ACHN (cell line): ENCODE measurements at places on chromosomes 12 and 14.

- no peak for DNase-seq
These were observed 309.1 kb downstream of the LRFN5 start for GRCh38 chr14:41915732-41916131.

GRCh38 chr14:76782885-76783566, 21.8 kb downstream of the VASH1 start:
- no peak for DNase-seq

DNA sequence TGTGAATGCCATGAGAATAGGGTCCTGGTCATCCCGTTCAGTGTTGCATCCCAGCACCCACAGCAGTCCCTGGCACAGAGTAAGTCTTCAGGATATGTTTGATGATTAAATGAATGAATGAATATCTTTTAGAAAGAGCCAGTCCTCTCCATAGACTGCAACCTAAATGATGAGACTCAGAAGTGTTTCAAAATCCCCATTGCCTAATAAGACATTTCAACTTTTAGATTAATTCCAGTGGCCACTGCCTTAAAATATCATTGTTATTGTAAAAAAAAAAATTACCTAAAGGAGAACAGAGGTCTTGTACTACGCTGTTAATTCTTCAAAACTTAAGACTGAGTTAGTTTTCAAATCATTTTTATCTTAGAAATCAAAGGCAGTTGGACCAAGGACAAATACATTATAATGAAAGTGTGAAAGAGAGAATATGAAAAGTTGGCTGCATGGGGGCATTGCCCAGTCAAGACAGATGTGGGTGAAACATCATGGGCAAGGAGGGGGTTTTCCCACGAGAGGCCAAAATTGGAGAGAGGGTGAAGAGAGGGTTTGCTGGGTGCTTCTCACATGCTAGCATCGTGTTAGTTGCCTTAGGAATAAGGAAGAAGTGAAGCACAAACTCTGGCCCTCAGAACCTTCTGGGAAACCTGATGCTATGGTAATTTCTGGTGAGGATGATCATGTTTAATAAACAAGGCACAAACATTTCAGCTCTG, 26.3 kb upstream of the CPM start:
- no peak for DNase-seq

- DNase-seq: no peak
These were observed 7.3 kb upstream of the EDDM3B start for GRCh38 chr14:20760950-20761349.

- DNase-seq: no peak
These were observed 149.7 kb downstream of the ZNF664 start for GRCh38 chr12:124122722-124123121.

- DNase-seq: peak; percentile 88
These were observed 6.9 kb upstream of the ADCY6 start for GRCh38 chr12:48795550-48796455.

GRCh38 chr12:14396071-14396470, 30.6 kb downstream of the ATF7IP start:
- DNase-seq: no peak

DNA sequence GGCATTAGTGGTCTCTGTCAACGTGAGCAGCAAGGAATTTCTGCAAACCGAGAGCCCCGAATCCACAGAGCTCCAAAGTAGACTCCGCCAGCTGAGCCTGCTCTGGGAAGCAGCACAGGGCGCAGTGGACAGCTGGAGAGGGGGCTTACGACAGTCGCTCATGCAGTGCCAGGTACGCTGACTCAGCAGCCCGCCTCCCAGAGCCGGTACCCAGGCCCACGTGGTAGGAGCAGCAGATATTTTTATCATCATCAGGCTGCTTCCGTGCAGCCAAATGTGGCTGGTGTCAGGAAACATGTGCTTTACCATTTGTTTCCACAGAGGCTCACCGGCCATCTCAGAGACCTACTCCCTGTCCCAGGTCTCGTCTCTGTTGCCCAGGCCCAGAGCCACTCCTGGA, 73.7 kb downstream of the ESR2 start:
- no peak for DNase-seq

GRCh38 chr14:103191844-103192243, 68.6 kb downstream of the TNFAIP2 start:
- DNase-seq: no peak

DNA sequence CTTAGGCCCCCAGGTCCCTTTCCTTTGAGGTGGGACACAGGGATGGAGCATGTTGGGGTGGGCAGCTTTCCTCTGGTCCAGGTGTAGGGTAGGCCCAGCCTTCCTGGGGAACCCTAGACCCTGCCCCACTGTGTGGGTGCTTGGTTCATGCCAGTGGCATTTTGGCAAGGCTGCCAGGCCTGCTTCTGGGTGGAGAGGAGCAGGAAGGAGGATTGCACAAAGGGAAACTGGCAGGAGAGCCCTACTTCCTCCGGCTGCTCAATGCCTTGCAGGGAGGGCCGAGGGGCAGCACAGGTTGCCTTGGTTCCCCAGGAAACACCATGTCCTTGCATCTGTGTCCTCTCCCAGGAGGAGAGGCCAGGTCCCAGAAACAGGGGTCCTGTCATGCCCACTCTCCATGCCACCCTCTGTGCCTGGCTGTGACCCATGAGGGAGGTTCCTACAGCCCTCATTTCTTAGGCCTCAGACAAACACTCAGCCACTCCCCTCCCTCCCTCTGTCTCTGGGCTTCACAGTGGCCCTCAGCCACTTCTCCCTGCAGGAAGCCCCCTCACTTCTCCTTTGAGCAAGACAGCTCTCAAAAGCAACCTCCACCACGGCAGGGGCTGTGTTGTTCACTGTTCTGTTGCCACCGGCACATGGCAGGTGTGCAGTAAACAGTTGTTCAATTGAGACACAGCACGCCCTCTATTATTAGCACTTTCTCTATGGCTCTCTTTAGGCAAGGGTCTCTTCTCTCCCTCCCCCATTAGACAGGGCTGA, 6.8 kb upstream of the KRT80 start:
- no peak for DNase-seq

- DNase-seq: no peak
These were observed 24.8 kb upstream of the IFNG-AS1 start for GRCh38 chr12:67964456-67964855.

GRCh38 chr14:97748616-97749015, 951.4 kb downstream of the VRK1 start:
- no peak for DNase-seq

GRCh38 chr14:35883677-35884293, 57.6 kb downstream of the BRMS1L start:
- peak; percentile 35 for DNase-seq

- DNase-seq: no peak
These were observed 194.1 kb downstream of the KTN1 start for GRCh38 chr14:55773984-55774545.

DNA sequence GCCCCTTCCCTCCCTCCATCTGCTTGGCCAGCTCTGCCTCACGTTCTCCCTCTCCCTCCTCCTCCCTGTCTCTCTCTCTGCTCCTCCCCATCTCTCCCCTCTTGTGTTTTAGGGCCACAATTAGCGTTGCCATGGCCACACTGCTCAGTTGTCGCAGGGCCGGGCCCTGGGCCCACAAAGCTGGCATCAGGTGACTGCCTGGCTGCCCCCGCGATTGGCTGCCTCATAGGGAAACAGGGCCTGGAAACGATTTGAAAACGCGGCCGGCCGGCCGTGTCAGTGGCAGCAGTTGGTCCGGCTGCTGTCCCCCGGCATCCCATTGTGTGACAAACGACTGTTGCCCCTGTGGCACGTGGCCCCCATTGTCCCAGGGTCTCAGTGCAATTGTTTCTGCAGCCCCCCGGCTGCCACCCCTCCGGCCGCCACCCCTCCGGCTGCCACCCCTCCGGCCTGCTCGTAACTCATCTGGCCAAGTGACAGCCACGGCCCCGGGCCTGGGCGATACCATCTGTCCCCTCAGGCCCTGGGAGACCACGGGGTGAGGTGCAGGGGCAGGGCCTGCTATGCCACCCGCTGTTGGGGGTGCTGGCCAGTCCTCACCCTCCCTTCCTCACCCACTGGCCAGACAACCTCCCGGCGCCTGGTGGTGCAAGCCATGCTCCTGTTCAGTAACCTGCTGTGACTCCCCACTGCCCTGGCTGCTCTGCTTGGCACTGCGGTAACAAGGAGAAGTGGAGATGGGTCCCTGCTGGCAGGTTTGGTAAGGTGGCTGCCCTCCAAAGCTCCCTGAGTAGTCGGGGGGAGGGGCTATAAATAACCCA, 17.4 kb downstream of the FOXN4 start:
- no peak for DNase-seq

DNA sequence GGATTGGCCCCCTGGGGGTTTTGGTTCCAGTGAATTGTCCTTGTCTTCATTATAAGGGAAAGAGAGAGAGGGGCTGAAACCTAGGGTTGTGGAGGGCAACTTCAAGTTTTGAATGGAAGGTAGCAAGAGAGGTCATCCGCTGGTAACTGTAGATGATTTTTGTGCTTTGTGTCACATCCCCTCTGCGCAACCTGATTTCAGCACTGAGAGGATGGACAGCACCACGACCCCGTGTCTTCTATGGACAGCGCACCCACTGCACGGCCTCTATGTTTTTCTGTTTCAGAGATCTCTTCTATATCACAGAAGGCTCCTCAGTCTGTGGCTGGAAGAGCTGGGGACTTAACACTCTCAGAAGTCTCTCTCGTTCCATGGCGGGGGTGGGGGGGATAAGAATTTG, 127.0 kb upstream of the RPH3A start:
- DNase-seq: peak; percentile 47

GRCh38 chr12:12784911-12785814, at the start of gene APOLD1:
APOLD1 (plus strand) TSS chr12:12785659; CDS start chr12:12785692, 33 bp downstream.
- no peak for DNase-seq
